Activated CD4-positive, alpha-beta T cell treated with anti-CD3 and anti-CD28 coated beads, Interleukin-2, amount 10 ng/mL, durations not matched to agents 7 days and 5 days (primary cell): ENCODE measurements at places on chromosomes 12 and 14. TPM values are rescaled to one million over a fixed set of nuclear protein-coding genes. Genes with fewer than 3 reads are reported as not detected.

Gene ACYP1
- total RNA-seq: 62.0 TPM

Gene FAM181A
- total RNA-seq: not detected

DNA sequence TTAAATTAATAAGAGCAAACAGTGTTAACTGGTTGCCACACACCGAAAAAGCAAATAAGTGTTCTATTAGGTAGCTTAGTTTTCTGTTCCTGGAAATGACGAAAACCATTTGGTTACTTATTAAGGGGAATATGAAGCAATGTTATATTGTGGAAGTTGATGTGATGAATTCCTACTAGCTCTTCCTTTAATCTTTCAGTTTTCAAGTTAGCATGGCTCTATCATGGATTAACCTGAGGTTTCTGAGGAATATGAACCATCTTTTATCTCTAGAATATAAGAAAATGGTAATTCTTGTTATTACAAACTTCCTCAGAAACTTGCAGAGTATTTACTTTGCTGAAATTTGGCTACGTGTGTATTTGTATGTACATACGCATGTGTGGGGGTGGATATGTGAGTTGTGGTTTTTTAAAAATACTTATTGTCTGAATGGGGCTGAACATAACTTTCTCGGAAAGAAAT lies 245.7 kb downstream of the KCNC2 start:
- H3K27ac ChIP-seq: no peak overlapping the region
- DNase-seq: no peak
- H3K27me3 ChIP-seq: no peaks in the 10 kb centered on the region
- no peaks in the 10 kb centered on the region for H3K4me1 ChIP-seq
- H3K4me3 ChIP-seq: no peak overlapping the region

Gene ABCD2
- 23.5 TPM for total RNA-seq

Gene TMEM121
- total RNA-seq: 4.6 TPM

Gene HSPB8
- not detected for total RNA-seq

Gene ENDOU
- not detected for total RNA-seq

GRCh38 chr12:55727643-55728185 lies 1.1 kb downstream of the CD63 start:
- H3K27me3 ChIP-seq: no peaks in the 10 kb centered on the region
- no peak for DNase-seq
- H3K27ac ChIP-seq: peak overlapping the region; percentile 72
- H3K36me3 ChIP-seq: peaks cover 19% of the 10 kb centered on the region
- peaks cover 42% of the 10 kb centered on the region for H3K4me1 ChIP-seq

DNA sequence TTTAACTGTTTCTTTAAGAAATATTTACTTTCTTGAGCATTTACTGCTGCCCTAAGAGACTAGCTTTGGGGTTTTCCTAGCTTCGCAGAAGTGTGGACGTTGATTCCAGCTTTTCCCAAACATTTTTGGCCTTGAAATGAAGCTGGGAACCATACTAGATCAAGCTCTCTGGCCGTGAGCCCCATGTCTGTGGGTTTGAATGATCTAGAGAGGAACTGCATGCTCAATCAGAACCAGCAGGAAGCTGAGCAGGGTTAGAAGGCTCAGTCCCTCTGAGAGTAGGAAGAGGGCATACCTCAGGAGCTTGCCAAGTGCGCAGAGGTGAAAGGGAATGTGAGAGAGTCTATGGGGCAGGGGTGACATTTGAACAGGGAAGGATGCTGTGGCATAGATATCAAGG lies 292.1 kb downstream of the CACNA1C start:
- no peaks in the 10 kb centered on the region for H3K4me1 ChIP-seq
- DNase-seq: no peak

DNA sequence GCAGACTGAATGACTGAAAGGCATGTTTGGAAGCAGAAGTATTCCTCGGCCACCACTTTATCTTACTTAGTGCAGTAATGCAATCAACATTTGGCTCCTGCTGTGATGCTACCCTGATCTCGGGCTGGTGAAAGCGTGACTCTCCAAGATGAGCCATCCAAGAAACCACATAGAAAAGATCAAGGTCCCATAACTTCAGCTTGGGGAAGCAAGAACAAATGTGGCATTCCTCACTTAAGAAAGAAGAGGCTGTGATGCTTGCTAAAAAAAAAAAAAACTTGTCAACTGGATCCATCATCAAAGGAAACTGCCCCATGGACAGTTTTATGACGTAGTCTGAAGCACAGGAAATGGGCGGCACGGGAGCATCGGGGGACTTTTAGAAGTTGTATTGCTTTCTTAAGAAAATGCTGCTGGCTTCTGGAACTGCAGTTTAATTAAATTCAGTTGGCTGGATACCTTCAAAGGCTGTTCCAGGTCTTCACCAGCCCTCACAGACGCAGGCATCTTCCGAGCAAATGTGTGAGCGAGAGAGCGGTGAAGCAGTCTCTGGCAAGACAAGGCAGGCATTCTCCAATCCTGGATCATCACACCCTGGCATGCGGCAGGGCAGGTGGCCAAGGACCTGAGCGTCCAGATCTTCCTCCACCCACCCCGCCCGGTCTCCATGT lies 38.2 kb upstream of the MAP1LC3B2 start:
- no peaks in the 10 kb centered on the region for H3K27me3 ChIP-seq
- no peak overlapping the region for H3K27ac ChIP-seq
- H3K4me1 ChIP-seq: peaks cover 9% of the 10 kb centered on the region
- no peaks in the 10 kb centered on the region for H3K36me3 ChIP-seq

Gene NR4A1
- 2.1 TPM for total RNA-seq

GRCh38 chr12:117188961-117189724 lies 1.1 kb downstream of the FBXO21 start:
- H3K4me3 ChIP-seq: peak overlapping the region; percentile 90
- H3K4me1 ChIP-seq: peaks cover 20% of the 10 kb centered on the region
- peaks cover 32% of the 10 kb centered on the region for H3K36me3 ChIP-seq
- H3K27me3 ChIP-seq: peaks cover 16% of the 10 kb centered on the region

GRCh38 chr14:64706119-64706592 lies 1.9 kb downstream of the PLEKHG3 start:
- DNase-seq: no peak
- no peak overlapping the region for H3K27ac ChIP-seq
- H3K36me3 ChIP-seq: peaks cover 12% of the 10 kb centered on the region
- H3K4me1 ChIP-seq: peaks cover 71% of the 10 kb centered on the region
- peak overlapping the region; percentile 75 for H3K4me3 ChIP-seq

Gene KTN1
- 85.8 TPM for total RNA-seq

DNA sequence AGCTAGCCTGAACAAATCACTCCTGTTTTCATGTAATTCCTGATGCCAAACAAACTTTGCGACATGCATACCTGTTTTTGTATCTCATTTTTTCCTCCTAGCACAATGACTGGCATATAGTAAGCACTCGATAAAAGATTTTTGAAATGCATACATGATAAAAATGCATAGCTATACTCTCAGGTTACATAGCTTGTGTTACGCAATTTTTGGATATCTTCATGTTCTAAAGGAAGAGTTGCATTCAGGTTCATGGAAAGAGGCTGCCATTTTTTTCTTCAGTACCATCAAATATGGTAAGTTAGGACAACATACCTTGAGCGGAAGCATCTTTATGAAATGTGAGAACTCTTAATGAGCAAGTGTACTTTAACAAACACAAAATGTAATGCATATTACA lies 284.8 kb upstream of the DIO2 start:
- peaks cover 7% of the 10 kb centered on the region for H3K4me1 ChIP-seq
- H3K27ac ChIP-seq: no peak overlapping the region
- no peak for DNase-seq
- no peaks in the 10 kb centered on the region for H3K36me3 ChIP-seq

Gene WNT1
- total RNA-seq: 0.17 TPM

DNA sequence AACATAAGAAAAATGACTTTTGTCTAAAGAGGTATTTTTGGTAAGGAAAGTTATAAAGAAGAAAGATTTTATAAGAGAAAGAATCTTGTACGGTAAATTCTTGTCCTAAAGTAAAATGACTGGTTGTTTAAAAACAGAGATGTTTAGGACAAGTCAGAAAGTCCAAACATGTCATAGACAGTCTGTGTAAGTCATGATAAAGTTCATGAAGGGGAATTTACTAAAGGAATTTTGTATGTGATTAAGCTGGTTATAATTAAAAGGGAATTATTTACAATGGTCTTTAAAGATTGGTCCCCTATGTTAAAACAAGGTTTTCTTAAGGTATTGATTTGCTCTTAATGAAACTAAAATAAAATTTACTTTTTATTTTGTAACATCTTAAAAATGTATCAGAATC lies 269.4 kb upstream of the CCDC196 start:
- no peak for DNase-seq
- H3K36me3 ChIP-seq: no peaks in the 10 kb centered on the region
- no peak overlapping the region for H3K27ac ChIP-seq
- H3K27me3 ChIP-seq: no peaks in the 10 kb centered on the region
- no peaks in the 10 kb centered on the region for H3K4me1 ChIP-seq

DNA sequence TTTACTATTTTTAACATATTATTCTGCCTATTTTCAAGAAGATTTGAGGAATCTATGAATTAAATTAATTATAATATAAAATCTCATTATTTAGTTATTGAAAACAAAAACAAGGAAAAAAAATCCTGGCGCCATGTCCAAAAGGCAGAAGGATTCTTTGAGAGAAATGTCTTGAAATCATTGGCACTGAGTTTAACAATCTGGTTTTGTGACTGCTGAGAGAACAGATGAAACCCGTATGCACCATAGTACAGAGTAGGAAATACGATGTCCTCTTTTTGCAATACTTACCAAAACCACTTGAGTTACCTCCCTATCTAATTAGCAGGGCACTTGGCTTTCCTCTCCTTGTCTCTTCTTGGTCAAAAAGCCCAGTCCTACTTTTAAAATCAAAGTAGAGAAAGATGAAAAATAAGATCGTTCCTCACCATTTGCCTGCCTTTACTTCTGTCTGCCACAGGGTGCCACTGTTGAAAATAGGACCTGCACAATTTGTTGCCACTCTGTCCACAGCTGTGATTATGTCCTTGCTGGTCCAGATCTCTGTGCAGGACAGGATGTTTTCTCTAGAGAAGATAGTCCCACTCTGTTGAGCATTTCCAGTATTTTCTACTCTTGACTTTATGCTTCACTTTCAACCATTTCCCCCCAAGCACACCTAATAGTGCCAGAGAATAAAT lies 179.7 kb downstream of the PDZRN4 start:
- no peaks in the 10 kb centered on the region for H3K27me3 ChIP-seq
- no peaks in the 10 kb centered on the region for H3K36me3 ChIP-seq
- H3K4me3 ChIP-seq: no peak overlapping the region
- DNase-seq: no peak

GRCh38 chr12:53383258-53383657 lies 3.3 kb downstream of the SP1 start:
- DNase-seq: no peak
- peak overlapping the region; percentile 71 for H3K27ac ChIP-seq
- peaks cover 59% of the 10 kb centered on the region for H3K4me1 ChIP-seq
- peaks cover 52% of the 10 kb centered on the region for H3K36me3 ChIP-seq
- H3K4me3 ChIP-seq: peak overlapping the region; percentile 42
- H3K27me3 ChIP-seq: no peaks in the 10 kb centered on the region

DNA sequence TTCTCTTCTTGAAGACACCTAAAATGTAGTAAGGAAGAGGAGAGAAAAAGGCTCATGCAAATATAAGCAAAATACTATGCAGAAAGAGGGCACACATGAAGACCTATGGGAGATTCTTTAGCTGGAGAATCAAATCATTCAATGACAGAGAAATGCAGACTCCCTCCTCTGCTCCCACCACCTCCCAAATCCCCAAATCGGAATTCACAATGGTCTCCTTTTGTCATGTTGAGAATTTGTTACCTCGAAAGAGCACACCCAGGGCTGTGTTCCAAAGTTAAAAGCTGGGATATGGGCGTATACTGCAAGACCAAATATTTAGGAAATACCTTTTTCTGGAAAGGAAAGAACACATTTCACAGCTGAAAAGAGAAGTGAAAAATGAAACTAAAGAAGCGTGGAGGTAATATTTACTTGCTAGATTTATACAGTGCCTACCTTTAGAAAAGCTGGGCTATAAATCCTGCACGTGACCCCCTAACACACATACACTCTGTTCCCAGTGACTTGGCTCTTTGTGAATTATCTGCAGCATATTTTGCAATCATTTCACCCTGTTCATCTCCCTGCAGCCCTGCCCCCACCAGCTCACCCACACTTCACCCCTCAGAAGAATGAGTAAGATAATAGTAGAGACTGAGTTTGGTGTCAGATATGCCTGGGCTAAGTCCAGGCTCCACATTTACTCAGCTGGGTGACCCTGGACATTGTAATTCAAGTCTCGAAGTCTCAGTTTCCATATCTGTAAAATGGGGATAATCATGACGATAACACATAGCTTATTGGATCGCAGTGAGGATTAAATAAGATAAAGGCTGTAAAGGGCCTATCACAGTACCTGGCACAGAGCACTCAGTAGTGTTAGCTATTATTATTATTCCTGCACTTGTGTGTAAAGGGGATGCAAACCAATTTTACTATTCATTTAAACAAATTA lies 2.9 kb upstream of the CACNA1C start:
- no peak overlapping the region for H3K4me3 ChIP-seq
- no peaks in the 10 kb centered on the region for H3K36me3 ChIP-seq
- H3K4me1 ChIP-seq: peaks cover 22% of the 10 kb centered on the region
- DNase-seq: no peak
- H3K27me3 ChIP-seq: peaks cover 64% of the 10 kb centered on the region

GRCh38 chr12:106096376-106096775 lies 42.4 kb downstream of the NUAK1 start:
- no peaks in the 10 kb centered on the region for H3K4me1 ChIP-seq
- H3K27ac ChIP-seq: no peak overlapping the region
- no peak overlapping the region for H3K4me3 ChIP-seq
- H3K27me3 ChIP-seq: peaks cover 10% of the 10 kb centered on the region
- no peak for DNase-seq

DNA sequence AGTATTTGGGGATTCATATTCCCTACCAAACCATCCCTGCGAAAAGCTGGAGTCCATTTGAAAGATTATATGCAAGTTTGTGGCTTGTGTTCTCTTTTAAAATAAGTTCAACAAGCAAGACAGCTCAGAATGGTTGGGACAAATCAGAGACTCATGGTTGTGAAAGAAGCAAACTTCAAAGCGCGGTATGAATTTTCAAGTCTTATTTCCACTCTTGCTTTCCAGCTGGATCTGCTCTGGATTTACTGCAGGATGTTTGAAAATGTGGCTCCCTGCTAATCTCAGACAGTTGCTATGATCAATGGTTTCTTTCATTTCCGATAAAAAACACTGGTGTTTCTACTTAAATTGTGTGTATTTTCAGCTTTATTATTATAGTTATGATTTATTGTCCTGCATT lies 477.5 kb downstream of the RAD51B start:
- H3K27ac ChIP-seq: no peak overlapping the region

DNA sequence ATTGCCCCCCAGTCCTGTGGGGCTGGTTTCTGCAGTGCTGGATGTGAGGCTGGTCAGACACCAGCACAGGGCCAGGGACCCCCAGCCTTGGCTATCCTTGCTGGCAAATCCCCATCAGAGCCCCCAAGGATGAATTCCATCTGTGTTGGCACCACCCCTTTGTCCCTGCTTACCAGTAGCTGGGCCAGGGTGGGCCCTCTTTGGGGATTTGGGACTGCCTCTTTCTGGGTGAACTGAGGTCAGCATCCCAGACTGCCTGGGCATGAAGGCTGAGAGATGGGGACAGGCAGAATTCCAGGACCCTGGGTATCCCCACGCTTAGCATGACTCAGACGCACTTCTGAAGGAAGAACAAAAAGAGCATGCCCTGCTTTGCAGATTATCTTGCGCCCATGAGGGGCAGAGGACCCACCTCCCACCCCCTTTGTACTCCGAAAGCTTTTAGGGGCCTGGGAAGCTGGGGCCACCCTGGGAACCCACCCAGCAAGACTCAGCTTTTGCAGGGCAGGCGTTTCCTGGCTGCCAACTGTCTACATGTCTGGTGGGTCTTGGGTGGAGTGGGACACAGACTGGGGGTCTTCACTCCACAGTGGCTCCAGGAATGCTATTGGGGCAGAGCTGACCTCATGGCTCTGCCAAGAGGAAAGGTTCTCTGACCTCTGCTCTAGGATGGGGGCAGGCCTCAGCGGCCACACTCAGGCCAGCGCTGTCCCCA lies 26.8 kb downstream of the RFLNA start:
- DNase-seq: no peak
- H3K36me3 ChIP-seq: peaks cover 23% of the 10 kb centered on the region
- no peak overlapping the region for H3K4me3 ChIP-seq

Gene OVCH1
- total RNA-seq: not detected
